Right renal cortex interstitium (tissue), 3 donors: ENCODE measurements at places on chromosomes 2 and 18. TPM values are rescaled to one million over a fixed set of nuclear protein-coding genes. Genes with fewer than 3 reads are reported as not detected.

The MAP2 gene
- 30.5 TPM for polyA plus RNA-seq

The AQP12B gene
- polyA plus RNA-seq: 0.74 TPM

The CELF4 gene
- polyA plus RNA-seq: 2.2 TPM

The AGXT gene
- not detected for polyA plus RNA-seq

The TFCP2L1 gene
- polyA plus RNA-seq: 57.6 TPM

The KLF11 gene
- 23.5 TPM for polyA plus RNA-seq

The KCNG2 gene
- polyA plus RNA-seq: 0.17 TPM

The AQP12A gene
- polyA plus RNA-seq: 0.47 TPM

The ESPNL gene
- 0.39 TPM for polyA plus RNA-seq

The LAMA3 gene
- polyA plus RNA-seq: 1.6 TPM

The KCNS3 gene
- polyA plus RNA-seq: 11.8 TPM

The GPR35 gene
- polyA plus RNA-seq: 1.2 TPM

- no peak for DNase-seq
Observed at GRCh38 chr2:164538240-164538866, 82.9 kb downstream of the GRB14 start.

DNA sequence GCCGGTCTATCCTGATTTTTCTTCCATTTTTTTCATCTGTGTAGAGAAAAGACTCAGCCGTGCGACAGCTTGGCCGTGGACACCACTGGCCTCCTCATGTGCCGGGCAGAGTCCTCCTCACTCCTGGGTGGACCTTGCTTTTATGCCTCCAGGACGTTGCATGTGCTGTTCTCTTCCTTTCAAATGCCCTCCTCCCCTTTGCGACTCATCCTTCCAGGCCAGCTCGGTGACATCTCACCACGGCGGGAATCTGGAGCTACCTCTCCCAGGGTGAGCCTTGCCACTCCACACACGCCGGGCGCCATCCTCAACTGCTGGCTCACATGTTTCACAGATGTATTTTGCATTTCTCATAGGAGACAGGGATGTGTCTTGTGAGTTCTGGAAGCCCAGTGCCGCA is 198.5 kb upstream of the HDAC4 start:
- DNase-seq: no peak

GRCh38 chr2:20213651-20214565 is 11.0 kb downstream of the SDC1 start:
- no peak for DNase-seq

DNA sequence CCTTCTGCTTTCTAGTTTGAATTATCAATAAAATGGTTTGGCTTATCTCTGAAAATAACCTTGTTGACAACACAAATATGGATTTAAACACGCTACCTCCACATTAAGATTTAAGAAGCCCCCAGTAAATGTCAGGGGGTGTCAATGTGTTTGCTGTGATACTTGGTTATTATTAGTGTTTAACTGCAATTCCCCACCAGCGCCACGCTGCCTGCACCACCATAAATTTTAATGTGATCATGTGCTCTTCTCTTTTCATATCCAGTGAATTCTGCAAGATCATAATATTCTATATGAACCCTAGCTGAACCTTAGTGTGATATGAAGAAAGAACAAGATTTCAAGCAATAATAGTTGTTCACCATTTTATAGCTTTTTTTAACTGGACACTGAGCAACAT is 330.7 kb downstream of the AGPS start:
- no peak for DNase-seq

DNA sequence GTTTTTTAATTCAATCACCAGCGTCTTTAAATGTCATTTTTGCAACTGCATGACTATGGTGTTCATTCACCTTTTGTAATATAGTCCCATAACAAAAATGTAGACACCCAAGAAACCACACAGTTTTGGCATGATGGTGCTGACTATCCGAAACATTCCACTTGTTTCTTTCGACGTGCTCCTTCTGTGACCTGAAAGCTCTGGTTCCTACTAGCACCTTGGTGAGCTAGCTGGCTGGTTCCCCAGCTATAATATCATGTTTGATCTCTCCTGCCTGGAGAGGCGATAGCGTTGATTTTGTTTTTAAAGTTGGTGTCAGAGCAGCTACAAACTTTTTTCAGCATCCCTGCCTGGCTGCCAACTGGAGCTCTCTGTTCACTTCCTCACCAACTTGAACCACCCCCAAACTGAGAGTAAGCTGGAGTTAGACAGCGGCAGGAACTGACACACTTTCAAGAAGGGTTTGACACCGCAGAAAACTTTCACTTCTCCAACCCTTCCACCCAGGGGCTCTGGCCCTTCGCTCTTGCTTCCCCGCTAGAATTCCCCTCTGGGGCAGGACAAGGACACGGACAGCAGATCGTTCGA is 1.1 kb downstream of the ATAD2B start:
- no peak for DNase-seq

GRCh38 chr2:46954951-46955571 is 39.5 kb upstream of the MCFD2 start:
- DNase-seq: no peak

- DNase-seq: no peak
Observed at GRCh38 chr2:4527416-4527815, 824.0 kb downstream of the DCDC2C start.

DNA sequence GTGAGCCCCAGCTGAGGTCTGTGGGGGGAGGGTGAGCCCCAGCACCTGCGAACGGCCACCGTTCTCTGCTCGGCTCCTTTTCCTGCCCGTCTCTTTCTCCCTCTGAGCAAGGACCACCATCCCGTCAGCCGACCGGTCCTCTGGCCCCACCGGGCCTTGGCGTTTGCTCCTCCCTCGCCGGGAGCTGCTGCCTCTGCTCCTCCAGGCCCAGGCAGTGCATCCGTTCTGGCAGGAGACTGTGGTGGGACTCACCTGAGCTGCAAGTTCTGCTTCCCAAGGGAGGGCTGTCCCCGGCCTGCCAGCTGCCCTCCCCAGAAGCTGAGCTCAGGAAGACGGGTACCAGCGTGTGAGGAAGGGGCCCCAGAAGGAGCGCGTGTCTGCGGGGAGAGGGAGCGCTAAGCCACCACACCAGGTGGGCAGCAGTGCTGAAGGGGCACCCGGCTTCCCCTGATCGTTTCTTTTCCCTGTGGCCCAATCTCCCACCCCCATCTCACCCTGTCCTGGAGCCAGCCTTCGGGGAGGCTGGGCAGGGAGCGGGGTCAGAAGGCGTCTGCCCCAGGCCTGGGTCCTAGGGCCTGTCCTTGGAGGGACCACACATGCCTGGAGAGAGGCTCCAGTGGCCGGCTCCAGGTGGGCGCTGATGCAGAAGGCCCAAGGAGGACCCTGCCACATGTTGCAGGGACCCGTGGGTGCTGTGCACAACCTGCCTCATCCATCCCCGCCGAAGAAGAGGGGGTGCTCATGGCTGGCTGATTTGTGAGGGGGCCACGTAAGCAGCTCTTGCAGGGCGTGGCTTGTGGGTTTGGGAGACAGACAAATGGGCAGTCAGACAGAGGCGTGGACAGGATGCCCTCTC is 2.5 kb upstream of the RTP5 start:
- DNase-seq: no peak

DNA sequence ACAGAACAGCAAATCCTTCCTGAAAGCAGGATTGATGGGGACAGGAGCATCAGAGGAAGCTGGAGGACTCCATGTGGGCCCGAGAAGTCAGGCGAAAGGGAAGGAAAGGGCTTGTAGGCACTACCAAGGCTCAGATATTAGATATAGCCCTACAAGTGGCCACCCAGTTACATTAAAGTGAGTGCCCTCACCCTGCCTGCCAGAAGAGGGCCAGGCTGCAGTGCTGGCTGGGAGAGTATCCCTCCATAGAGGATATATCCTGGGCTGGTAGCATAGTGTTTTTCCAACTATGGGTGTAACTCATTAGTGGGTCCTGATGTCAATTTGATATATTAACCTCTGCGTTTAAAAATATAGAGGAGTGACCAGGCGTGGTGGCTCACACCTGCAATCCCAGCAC is 285.2 kb downstream of the MYCN start:
- DNase-seq: no peak

GRCh38 chr2:134745546-134745945 is 26.7 kb upstream of the TMEM163 start:
- no peak for DNase-seq

- no peak for DNase-seq
Observed at GRCh38 chr2:46075848-46076247, 221.4 kb upstream of the EPAS1 start.

GRCh38 chr18:37553633-37554398 is 11.8 kb downstream of the CELF4 start:
- no peak for DNase-seq

DNA sequence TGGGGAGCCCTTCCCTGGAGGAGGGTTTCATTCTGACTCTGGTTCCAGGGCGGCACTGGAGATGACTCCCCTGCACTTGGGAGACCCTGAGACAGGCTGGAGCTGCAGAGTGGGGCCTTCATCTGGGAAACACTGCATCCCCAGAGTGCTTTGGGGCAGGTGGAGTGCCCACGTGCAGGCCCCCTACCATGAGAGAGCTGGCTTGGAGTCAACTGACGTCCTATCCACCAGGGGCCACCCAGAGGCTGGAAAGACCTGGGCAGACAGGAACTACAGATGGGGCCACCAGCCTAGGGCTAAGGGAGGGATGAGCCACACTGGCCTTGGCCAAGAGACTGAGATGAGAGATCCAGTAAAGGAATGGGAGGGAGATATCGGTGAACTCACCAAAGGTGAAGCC is 153.8 kb downstream of the ASB1 start:
- no peak for DNase-seq

DNA sequence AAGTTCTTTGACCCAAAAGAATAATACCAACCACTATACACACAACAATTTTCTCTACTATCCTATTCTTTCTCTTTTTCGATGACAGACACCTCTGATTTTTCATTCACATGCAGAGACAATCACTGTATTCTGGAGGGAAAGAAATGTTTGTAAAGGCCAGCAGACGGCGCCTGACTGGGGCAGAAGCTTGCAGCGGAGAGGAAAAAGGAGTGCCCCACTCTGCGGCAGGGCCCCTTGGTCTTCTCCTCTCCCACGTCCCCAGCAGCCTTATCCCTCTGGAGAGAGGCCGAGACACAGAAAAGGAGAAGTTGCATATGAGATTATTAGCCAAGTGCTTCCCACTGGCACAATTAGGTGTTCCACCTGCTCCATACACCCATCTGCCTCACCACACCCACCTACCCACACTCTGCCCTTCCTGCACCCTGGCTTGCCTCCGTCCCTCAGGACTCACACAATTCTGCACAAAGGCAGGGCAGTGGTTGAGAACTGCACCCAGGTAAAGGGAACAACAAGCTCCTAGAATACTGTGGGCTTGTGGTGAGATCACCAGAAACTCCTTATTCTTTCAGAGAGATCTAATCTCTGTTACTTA is 687.3 kb downstream of the NRXN1 start:
- DNase-seq: no peak

DNA sequence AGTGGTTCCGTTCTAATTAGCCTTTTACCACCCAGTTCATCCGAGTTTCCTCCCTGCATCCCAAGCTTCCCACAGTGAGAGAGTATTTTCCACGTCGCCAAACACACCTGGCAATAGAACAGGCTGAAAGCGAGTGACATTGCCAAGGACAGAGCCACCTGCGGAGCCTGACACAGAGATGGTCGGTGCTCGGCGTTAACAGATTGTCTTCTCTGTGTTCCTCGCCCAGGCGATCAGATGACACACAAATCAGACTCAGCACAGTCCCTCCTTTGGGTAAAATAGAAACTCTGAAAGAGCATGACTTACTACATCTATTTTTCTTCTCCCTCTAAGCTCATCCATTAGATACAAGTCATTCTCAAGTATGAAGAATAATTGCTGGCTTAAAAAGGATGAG is 107.7 kb downstream of the CD226 start:
- DNase-seq: no peak

DNA sequence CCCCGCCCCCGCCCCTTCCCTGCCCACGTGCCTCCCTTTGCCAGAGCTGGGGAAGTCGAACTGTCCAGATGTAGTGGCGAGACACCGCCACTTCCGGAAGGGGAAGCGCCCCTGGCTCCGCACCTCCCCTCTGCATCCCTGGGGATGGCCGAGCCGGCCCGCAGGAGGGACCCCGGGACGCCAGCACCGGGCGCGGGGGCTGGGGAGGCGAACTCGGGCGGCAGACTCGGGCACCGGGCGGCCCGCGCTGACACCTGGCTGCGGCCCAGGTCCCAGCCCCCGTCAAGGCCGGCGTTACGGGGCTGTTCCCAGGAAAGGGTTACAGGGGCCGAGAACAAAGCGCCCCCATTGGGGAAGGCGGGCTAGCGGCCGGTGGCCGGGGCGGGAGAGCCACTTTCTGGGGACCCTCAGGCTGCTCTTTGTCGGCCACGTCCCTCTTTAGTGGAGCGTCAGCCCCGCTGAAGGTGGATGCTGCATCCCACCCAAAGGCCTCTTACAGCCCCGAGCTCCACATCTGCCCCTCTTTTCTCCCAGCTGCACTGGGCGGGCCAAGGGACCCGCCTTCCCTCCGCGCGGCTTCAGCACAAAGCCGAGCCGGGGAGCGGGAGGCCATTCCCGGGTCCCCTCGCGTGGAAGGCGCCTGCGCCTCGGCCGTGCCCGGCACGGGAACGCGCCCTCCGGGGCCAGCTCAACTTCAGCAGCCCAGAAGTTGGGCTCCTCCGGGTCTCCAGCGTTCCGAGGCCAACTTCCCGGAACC is 1.3 kb downstream of the SDC1 start:
- DNase-seq: no peak

- no peak for DNase-seq
Observed at GRCh38 chr18:32919799-32920198, 147.0 kb upstream of the KLHL14 start.
